SK-N-MC (cell line): ENCODE measurements at places on chromosomes 16 and 17.

GRCh38 chr17:55351226-55351625 is 70.4 kb downstream of the MMD start:
- no peak for DNase-seq

- DNase-seq = no peak
Measured at GRCh38 chr17:6239241-6239798, 169.1 kb downstream of the WSCD1 start.

DNA sequence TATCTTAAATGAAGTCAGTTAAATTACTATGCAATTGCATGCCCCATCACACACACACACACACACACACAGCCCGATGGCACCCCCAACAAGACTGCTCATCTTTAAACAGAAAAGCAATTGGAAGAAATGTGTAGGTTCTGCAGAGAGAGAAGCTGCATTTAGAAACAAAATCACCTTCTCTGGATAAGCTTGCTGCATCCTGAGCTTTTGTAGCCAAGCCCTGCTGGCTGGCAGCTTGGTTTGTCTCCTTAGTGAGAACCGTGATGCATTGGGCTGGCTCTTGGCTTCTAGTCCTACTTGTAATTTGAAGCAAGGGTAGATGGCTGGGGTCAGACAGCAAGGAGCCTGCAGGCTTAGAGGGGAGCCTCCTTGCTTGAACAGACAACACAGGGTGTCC is 153.8 kb downstream of the SOX9 start:
- DNase-seq = no peak

- no peak for DNase-seq
Measured at GRCh38 chr17:19549746-19550623, 16.3 kb downstream of the SLC47A1 start.

- no peak for DNase-seq
Measured at GRCh38 chr16:17777408-17777863, 306.7 kb upstream of the XYLT1 start.

DNA sequence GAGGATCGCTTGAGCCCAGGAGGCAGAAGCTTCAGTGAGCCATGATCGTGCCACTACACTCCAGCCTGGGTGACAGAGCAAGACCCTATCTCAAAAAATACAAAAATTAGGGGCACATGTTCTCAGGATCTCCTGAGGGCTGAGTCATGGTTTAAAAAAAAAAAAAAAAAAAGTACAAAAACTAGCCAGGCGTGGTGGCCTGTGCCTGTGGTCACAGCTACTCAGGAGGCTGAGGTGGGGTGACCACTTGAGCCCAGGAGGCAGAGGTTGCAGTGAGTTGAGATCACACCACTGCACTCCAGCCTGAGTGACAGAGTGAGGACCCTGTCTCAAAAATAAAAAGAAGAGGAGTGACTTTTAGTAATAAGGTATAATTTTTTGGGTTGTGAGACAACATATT is 16.9 kb downstream of the BLMH start:
- DNase-seq = no peak

DNA sequence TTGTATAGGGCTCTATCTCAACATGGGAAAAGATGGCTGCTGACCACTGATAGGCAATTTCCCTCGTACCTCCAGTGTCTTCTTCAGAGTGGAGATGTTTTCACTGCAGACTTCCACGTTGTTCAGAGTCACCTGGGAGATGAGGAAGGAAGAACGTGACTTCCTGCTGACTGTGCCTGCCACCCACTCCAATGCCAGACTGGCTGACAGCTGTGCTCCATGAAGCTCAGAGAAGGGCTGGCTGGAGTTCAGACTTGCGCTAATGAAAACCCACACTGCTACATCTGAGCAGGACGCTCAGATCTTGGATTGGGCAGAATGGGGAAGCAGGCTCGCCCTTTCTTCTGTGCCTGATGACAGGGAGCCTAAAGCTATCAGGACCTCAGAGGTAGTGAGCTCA is 33.1 kb downstream of the COG4 start:
- DNase-seq = no peak

DNA sequence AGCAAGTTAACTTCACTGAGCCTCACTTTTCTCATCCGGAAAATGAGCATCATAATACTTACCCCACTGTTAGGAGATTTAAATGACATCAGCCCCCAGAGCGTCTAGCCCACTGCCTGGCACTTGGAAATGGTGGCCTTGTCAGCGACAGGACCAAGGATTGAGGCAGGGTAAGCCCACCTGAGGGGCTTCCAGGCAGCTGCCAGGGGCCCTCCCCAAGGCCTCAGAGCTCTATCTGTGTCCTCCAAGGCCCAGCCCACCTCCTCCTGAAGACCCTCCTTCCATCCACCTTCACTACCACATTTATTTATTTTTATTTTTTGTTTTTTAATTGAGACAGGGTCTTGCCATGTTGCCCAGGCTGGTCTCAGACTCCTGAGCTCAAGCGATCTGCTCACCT is 13.8 kb downstream of the PITPNM3 start:
- no peak for DNase-seq

DNA sequence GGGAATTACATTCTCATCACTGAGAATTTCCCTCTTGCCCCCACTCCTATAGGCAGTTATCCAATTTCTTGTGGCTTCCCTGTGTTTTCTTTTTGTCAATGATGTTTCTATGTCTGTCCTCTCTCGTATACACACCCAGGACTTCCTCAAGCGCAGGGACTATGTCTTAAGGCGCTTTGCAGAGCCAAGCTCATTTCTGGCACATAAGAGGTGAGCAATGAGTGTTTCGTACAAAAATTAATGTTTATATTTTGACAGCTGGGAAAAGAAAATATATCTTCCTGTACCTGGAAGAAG is 947 bp downstream of the DDX42 start:
- DNase-seq = no peak

- no peak for DNase-seq
Measured at GRCh38 chr17:4854111-4854681, 21.1 kb downstream of the MINK1 start.

GRCh38 chr17:67258821-67259468 is 13.9 kb upstream of the HELZ start:
- no peak for DNase-seq

GRCh38 chr17:82332669-82333278 is 792 bp downstream of the SECTM1 start:
- DNase-seq = no peak

DNA sequence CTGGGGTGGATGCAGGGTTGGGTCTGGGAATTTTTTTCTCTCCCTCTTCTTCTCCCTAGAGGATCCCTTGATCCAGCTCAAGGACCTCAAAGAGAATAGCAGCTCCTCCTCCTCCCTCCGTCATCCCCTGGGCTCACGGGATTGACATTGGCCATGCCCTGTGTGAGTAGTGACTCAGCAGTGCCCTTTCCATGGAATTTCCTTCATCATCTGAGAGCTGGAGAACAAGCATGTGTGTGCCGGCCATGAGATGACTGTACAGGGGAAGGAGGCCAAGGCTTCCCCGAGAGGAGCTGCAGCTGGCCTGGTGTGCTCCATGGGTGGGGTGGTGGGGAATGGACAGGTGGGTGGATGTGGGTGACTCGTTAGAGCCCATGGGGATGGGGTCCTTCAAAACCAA is 8.9 kb upstream of the WSCD1 start:
- no peak for DNase-seq

DNA sequence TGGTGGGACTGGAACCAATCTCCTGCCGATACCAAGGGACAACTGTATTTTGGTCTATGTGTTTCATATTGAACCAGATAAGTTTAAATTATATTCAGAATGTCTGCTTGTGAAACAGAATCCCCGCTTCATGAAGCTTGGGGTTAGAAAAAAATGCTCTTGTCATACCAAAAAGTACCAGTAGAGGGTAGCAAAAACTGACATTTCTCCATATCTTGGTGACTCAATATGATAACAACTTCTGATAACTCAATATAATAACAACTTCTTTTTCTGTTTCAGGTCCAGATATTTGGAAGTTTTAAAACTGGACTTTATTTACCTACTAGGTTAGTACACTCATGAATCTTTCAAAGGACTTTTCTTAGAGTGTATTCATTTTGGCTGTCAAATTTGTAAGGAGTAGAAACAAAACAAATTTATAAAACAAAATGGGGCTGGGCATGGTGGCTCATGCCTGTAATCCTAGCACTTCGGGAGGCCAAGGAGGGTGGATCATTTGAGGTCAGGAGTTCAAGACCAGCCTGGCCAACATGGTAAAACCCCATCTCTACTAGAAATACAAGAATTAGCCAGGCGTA is 52.3 kb upstream of the ADCY7 start:
- no peak for DNase-seq

DNA sequence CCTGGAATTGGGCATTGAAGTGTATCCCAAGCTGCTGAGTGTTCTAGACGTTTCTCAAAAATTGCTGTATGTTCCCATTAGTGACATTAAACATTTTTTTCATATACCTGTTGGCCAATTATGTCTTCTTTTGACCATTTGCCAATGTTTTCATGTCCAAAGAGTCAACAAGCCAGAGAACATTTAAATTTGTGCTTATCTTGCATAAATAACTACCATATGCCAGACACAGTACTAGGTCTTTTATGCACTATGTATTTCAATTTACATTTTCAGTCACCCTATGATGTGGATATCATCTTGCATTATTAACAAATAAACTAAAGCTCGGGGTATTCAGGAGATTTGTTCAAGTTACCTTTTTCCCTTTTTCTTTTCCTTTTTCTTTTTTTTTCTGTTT is 632.9 kb upstream of the C16orf82 start:
- DNase-seq = no peak
